ENCODE measurements at places on chromosomes 12 and 14. TPM values are rescaled to one million over a fixed set of nuclear protein-coding genes. Genes with fewer than 3 reads are reported as not detected.
A peak's percentile ranks its signal among the peaks of the same experiment; 100 is the strongest.

GALNT6 gene
- polyA plus RNA-seq = 3.3 TPM

PCK2 gene
- 14.7 TPM for polyA plus RNA-seq

AQP2 gene
- polyA plus RNA-seq = 0.11 TPM

RGS6 gene
- polyA plus RNA-seq = 2.9 TPM

KCNK10 gene
- polyA plus RNA-seq = 0.20 TPM

RNU6-8 gene
- polyA plus RNA-seq = not detected

PLA2G1B gene
- 2.7 TPM for polyA plus RNA-seq

GRCh38 chr14:47917344-47917954, 242.0 kb upstream of the MDGA2 start:
- DNase-seq = peak; percentile 12

- DNase-seq = no peak
Measured at GRCh38 chr12:106739815-106740530, 34.5 kb upstream of the RIC8B start.

- no peak for DNase-seq
Measured at GRCh38 chr12:53124352-53124723, 21.1 kb downstream of the SOAT2 start.

DNA sequence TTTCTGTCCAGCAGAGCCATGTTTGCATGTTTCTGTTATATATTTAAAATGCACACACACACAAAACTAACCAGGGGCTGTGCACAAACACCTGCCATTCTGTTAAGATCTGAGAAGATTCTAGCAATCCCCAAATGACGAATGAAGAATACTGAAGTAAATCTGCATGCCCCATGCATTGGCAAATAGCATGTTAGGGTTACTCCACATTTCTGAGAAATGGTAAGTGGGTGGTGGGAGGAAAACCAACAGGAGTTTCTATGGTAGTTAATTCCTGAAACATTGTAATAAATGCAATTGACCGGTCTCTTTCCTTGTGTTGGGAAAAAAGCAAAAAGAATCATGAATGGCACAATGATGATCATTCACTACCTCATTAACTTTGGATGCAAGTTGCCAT, 318.0 kb downstream of the BCAT1 start:
- no peak for DNase-seq

- no peak for DNase-seq
Measured at GRCh38 chr14:72961579-72962335, 35.5 kb downstream of the DCAF4 start.

DNA sequence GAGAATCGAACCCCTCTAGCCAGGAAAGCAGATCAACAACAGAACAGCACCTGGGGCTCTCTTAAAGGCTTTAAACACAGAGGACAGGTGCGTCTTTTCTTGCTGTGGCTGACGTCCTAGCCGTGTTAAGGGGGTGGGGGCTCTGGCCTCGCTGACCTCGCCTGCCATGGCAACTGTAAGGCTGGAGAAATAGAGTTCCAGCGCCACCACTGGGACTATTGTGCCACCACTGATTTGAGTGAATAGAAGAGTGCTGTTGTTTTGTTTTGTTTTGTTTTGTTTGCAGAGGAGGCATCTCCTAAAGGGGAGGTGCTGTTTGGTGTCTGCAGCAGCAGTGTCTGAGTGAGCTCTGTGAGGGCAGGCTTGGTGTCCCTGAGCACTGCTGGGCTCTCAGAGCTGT, 34.2 kb upstream of the PRMT8 start:
- DNase-seq = no peak

- DNase-seq = no peak
Measured at GRCh38 chr12:125050868-125051267, 14.4 kb upstream of the AACS start.

- no peak for DNase-seq
Measured at GRCh38 chr12:106704081-106704480, 70.4 kb upstream of the RIC8B start.

- DNase-seq = no peak
Measured at GRCh38 chr14:89845346-89845745, 109.2 kb downstream of the EFCAB11 start.

All from right lung (tissue), 10 donors.